ENCODE measurements at places on chromosomes 13 and 19.

DNA sequence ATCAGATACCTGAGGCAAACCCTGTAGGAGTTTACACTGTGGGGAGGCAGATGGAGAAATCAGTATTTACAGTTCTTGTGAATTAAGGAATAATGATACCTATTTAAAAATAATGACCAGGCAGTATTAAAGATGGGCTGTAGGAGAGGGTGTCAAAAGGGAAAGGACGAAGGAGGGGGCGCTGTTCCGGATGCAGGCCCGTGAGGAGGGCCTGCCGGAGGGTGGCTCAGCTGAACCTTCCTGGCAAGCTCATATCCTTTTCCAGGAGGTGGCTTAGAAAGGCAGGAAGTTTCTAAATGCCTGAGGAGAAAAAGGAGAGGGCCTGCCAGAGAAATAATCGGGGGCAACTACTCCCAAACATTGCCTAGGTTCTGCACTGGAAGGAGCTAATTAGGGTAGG is 46.6 kb downstream of the MBNL2 start:
- DNase-seq = no peak

DNA sequence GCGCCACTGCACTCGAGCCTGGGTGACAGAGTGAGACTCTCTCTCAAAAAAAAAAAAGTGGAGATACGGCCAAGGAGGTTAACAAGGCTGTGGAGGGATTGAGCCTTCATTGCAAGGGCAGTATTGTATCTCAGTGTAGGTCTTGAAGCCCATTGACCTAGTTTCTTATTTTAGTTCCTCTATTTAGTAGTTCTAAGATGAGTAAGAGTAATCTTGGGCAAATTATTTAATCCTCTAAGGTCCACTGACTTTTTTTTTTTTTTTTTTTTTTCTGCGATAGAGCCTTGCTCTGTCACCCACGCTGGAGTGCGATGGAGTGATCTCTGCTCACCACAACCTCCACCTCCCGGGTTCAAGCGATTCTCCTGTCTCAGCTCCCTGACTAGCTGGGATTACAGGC is 14.3 kb upstream of the ILF3 start:
- no peak for DNase-seq

- DNase-seq = peak; percentile 58
These were observed 1.2 kb downstream of the ZC3H4 start for GRCh38 chr19:47112166-47112996.

GRCh38 chr13:32629313-32629712 is 43.1 kb downstream of the PDS5B start:
- no peak for DNase-seq

DNA sequence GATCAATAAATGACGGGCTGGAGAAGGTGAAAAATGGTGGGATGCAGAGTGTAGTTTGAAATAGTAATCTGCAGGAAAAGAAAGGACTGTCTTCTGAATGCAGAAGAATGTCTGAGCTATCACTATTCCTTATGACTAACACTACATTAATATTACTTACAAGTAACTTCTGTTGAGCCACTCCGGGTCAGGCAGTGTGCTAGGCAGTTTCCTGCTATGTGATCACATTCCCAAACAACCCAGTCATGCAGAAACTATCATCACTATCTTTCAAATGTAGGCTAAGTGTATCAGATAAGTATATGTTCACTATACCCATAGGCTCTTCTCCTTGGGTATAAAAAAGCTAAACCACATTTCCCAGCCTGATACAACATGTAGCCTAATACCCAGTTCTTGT is 6.6 kb downstream of the ZNF599 start:
- no peak for DNase-seq

GRCh38 chr13:51564252-51564651 is 20.0 kb upstream of the WDFY2 start:
- DNase-seq = no peak

Data from hippocampal formation (tissue), 2 donors.